CD4-positive, alpha-beta T cell treated with Interleukin-15 for 4 hours (primary cell): ENCODE measurements at places on chromosomes 4 and X.
A peak's percentile ranks its signal among the peaks of the same experiment; 100 is the strongest.

DNA sequence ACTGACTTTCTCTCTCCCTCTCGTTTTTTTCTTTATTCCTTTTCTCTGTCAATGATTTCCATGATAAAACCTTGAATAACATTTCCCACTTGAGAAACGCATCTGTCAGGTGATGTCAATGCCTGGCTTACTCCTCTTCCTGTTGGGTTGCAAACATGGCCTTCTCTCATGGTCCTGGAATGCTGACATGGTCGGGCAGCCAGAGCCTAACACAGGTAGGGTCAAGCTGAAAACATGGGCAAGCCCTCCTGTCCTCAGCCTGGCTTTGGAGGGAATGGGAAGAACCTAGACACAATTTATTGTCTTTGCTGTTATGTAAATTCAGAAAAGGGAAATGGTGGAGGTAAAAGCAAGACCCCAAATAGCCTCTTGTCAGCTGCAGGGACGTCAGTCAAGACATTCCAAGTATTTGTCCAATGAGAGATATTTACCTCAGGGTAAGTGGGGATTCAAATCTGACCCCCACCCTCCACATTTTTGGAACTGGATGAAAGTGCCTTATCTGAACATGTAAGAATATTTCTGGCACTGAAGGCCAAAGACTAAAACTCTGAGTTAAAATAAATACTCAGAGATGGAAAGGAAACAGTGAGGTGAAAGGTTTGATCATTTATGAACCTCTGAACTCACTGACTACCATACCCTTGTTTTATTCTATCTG is 473.8 kb downstream of the SPRY1 start:
- DNase-seq: no peak

DNA sequence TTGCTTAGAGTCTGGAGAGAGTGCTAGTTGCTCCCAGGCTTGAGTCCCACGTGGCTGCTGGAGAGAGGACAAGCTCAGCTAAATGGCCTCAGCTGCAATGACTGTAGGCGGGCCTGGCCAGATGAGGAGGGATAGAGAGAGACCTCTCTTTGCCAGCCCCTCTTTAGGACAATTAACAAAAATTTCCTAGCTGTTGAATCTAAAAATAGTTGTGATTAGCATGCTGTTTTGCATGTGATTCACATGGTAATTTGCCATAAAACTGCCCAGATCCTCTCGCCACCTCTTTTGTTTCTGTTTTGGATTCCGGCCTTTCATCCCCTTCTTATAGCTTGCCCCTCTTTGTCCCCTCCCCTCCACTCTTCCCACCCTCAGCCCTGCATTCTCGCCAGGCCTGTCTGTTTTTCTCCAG is 28.9 kb upstream of the PRPS1 start:
- no peak for DNase-seq

DNA sequence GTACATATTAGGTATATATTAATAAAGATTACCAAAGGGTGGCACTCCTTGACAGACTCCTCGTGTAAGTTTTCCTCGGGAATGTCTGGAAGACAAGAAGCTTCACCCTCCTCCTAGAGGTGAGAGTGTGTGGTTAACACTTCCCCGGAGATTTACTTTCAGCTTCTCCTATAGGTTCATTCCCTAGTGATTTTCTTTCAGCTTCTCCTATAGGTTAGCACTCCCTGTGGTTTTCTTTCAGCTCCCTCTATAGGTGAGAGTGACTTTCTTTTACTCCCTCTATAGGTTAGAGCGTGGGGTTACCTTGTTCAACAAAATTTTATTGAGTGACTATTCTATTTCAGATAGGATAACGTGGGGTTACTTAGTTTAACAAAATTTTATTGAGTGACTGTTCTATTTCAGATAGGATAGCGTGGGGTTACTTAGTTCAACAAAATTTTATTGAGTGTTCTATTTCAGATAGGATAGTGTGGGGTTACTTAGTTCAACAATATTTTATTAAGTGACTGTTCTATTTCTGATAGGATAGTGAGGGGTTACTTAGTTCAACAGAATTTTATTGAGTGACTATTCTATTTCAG is 106.0 kb upstream of the PLAC1 start:
- DNase-seq: peak; percentile 6

- no peak for DNase-seq
These were observed 639.7 kb upstream of the AGA start for GRCh38 chr4:178081896-178082295.

- peak; percentile 24 for DNase-seq
These were observed 28.4 kb upstream of the UVSSA start for GRCh38 chr4:1318488-1319213.

GRCh38 chrX:12887767-12888166 is 18.7 kb upstream of the TLR8 start:
- DNase-seq: no peak

- DNase-seq: no peak
These were observed 62.9 kb upstream of the SLC34A2 start for GRCh38 chr4:25592736-25593135.

DNA sequence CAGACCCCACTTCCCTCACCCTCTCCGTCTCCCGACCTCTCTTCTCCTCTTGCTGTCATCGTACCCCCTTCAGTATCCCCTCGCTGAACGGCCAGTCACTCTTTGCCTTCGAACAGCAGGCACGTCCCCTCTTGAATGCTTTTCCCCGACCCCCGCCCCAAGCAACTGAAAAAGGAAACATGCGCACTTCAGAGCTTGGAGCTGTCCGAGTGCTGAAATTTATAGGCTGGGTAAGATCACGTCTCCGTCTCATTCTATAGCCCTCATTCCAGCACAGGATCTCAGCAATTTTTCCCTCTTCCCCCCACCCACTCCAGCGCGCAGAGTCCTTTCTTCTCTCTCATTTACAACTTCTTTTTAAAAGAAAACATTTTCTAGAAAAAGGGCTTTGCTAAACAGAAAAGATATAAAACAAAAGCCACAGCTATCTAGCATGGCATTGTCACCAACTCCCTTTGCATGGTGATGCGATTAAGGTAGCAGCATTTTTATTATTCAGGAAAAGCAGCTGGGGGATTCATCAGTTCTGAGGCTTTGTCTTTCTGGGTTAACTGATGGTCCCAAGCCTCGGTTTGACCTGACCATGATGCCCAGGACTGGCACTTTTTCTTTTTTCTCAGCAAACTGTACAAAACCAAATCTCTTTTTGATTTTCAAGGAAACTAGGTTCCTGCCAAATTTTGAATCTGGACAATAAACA is at the start of gene GLRA2:
Gene GLRA2, plus strand, starts transcription at position 247 of the 700 bp plus-strand sequence. CDS start 522 bp downstream, outside the sequence.
- no peak for DNase-seq

DNA sequence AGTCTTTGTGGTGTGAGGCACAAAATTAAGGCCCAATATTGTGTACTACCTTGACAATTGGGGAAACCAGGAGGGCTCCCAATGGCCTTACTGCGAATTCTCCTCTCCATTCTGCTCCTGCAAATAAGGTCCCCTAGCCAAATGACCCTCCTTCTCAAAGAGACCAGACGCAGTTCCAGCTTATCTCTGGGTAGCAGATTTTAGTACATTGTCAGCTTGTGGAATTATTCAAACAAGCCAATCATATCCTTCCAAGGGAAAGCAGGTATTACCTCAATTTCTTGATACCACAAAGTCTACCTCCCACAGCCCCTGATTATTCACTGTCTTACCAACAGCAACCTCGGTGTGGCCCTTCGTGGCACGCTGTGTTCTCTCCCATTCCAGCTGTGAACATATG is 7.8 kb upstream of the ZBTB33 start:
- DNase-seq: no peak

GRCh38 chrX:40154853-40155588 is 57.3 kb upstream of the BCOR start:
- no peak for DNase-seq

DNA sequence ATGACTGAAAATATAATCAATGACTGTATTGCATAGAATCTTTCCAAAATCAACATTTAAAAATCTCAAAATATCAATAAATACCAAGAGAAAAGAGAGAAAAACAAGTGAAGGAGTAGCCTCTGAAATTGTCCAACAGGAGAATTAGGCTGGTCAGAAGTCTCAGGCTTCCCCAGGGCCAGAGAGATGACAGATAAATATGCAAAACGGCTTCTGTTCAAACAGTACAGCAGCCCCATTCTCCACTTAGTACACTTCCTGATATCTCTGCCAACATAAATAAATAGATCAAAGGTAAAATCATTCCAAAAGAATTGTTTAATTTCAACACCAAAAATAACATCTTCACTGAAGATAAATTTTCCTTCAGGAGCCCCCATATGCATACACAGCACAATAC is 204.7 kb upstream of the GABRA2 start:
- no peak for DNase-seq

DNA sequence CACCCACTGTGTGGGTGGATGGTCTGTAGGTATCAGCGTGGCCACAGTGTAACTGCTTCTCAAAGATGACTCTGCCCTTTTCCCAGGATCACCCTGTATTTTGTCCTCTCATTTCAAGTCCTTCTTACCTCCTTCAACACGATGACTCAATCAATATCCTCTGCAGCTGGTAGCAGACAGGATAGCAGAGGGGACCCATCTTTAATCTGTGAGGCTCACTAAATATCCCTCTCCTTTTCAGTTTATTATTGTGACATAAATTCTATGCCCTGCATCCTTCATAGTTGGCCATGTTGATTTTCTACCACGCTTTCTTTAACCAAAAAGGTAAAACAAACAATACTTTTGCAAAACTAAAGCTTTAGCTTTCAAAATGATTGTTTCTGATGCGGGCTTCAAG is 9.6 kb upstream of the MEPE start:
- DNase-seq: no peak

DNA sequence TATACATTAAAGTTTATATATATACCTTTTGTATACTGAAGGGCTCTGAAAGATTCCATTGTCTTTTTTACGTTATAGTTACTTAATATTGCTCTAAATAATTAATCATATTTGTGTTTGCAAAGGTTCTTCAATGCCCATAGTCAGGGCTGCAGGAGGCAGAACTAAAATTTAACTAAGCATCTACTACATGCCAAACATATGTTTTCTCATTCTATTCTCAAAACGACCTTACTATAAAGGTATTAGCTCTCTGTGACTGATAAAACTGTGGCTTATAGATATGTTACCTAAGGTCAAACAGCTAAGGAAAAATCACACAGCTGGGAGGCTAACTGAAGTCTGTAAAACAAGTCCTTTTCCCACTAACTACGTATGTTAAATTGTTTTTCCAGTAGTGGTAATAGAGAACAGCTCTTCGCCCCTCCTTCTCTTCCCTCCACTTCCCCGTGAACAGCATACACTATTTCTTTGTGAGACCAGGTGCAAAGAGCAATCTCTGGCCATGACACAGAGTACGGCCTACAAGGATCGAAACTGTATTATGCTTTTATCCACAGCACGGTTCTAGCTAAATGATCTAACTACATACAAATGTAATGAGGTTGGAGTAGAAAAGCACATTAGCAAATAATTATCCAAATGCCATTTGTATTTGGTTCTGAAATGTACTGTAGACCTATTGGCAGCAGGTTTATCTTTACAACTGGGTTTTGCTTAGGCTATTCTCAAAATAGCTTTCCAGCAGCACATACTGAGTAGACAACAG is 1.7 kb downstream of the CNOT6L start:
- DNase-seq: no peak

- DNase-seq: no peak
These were observed 1411.1 kb upstream of the TENM3 start for GRCh38 chr4:180832073-180832472.

GRCh38 chrX:140724736-140725135 is 15.2 kb downstream of the LINC00632 start:
- DNase-seq: no peak

GRCh38 chr4:28639747-28640146 is 1779.1 kb downstream of the STIM2 start:
- no peak for DNase-seq

- no peak for DNase-seq
These were observed 51.5 kb downstream of the TSPAN5 start for GRCh38 chr4:98606894-98607293.

DNA sequence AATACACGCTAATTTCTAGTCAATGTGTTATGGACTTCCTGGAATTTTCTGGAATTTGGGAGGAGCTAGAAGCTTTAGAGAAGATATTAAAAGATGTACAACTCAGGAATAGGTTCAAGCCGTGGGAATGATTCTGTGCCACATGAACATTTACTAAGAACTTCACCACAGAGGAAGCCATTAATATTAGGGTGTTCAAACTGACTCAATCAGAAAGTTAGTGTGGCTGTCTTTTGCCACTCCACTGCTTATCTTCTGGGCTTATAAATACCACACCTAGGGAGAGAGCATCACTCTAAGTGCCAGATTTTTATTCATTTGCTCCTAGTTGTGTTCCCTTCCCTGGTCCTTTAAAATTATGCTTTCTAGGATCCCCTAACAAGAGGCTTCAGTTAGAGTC is 409.8 kb downstream of the KCTD8 start:
- no peak for DNase-seq

- DNase-seq: no peak
These were observed 5.0 kb downstream of the TRIM75 start for GRCh38 chr4:165058666-165059065.

DNA sequence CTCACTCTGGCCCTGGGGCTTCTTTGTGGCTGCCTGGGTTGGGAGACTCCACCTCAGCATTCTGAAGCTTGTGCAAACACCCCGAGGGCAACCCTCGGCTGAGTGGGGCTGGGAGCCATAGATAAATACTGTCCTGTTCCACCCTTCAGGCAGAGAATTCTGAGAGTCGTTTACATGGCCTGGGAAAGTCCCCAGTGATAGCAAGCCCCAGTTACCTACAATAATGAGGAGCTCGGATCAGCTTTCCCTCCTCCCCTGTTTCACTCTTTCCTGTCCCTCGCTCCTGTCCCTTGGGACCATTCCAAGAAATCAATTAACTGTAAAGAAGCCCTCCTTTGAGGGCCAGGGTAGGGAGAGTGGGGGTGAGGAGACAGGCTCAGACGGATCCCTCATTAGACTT is 31.6 kb upstream of the DDX3X start:
- DNase-seq: no peak

DNA sequence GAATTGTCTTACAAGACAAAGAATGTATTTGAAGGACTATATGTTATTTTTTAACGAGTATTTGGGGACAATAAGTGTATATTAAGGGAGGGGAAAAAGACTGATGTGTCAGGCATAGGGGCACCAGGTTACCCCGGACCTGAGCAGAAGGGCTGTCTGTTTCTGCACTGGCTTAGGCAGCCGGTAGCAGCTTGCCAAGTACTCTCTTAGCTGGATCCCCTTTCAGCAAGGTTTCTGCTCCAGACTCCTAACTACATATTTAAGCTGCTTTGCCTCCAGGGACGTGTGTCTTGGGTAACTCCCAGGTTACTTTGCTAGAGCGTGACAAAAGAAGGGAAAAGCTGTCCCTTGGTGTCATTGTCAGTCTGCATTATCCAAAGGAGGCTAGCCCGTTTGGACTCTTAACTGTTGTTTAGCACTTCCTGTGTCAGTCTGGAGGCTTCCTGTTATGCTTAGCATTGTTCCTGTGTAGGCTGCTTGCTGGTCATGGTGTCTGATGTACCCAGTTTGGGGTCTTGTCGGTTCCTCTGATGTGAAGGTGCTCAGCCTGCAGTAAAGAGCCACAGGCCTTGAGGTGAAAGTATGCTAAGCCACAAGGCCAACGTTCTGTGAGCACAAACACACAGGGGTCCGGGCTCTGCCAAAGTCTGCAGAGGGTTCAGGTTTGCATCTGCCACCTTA is 11.6 kb downstream of the CXCR3 start:
- peak; percentile 34 for DNase-seq
